GM12864 (cell line): ENCODE measurements at places on chromosomes 5 and 9.

DNA sequence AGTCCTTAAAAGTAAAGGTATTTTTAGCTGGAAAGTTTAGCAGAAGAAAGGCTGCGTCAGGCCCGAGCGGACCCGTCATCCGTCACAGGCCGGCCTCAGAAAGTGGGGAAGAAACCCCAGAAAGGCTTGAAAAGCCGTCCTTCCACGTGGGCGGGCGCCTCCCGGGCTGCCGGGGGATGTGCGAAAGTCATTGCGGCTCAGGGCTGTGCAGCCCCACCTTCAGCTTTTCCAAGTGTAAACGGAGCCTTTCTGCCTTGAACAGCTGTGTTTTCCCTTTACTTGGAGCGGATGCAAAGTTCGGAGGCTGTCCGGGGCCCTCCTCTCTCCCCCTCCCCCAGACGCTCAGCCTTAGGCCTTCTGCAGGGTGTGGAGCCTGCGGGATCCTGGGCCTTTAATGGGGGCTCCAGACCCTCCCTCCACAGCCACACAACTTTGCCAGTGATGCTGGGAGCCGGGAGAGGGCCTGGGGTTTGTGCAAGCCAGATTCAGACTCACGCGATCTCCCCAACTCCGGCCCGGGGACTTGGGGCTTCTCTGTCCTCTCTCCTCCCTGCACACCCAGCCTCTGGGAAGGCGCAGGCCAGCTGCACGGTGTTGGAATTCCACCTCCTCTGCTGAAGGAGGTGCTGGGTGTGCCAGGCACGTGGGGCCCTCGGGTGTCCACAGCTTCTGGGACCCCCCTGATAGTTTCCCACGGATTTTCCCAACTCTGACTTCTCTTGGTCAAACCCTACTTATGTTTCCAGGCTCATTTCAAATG lies 95.5 kb upstream of the RAPGEF1 start:
- DNase-seq: no peak

- DNase-seq: no peak
Observed at GRCh38 chr9:121610638-121610953, 40.8 kb upstream of the DAB2IP start.

DNA sequence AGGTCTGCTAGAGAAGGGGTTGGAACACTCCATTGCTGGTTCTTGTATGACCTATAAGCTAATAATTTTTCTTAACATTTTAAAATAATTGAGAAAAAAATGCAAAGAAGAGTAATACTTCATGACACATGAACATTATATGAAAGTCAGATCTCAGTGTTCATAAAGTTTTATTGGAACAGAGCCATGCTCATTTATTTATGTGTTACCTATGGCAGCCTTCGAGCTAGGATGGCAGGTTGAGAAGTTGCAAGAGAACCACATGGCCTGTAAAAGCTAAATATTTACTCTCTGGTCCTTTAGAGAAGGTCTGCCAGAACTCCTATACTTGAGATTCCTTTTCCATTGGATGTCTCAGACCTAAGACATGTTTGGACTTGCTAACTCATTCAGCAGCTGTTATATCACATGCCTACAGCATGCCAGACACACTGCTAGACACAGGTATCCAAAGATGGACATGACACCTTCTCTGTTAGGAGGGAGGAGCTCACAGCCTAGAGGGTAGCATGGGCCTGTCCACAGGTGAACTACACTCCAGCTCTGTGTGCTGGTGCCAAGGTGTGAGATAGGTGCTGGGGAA lies 304.3 kb downstream of the ARHGAP26 start:
- DNase-seq: no peak

DNA sequence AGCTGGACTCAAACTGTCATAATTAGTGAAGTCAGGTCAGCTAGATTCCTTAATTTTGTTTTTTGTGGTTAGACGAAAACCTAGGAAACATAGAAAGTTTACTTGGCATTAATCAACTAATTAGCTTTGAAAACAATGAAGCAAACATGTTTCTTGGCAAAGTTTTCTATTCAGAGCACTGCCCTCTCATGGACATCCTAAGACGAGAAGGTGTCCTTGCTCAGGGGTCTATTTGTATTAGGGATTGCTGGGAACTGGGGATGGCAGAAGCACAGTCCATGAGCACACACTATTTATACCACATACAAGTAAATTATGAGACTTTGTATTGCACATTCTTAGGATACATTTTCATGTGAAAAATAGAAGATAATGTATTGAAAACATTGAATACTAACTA lies 49.7 kb downstream of the POC5 start:
- no peak for DNase-seq

GRCh38 chr5:140596321-140596741 lies 31.7 kb downstream of the SLC35A4 start:
- no peak for DNase-seq

- DNase-seq: no peak
Observed at GRCh38 chr9:115808695-115809094, 344.9 kb upstream of the PAPPA start.

DNA sequence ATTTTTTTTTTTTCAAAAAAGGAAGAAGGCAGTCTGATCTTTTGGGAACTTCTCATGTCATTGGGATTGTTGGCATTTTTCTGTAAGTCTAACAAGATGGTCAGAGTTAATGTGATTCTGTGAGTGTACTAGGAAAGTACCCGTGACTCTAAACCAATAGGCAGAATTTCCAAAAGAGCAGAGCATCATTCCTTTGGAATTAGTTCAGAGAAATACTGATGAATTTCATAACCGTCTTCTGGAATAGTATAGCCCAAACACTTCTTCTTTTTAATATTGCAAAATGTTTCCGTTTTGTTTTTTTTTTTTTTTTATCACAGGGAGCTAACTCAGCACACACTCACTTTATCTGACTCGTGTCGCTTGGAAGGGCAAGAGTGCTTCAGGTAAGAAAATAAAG lies 407.4 kb downstream of the DTWD2 start:
- DNase-seq: no peak

GRCh38 chr9:35114113-35114839 lies 1.4 kb downstream of the ATOSB start:
- DNase-seq: peak; percentile 54

GRCh38 chr9:89839449-89839848 lies 234.6 kb downstream of the GADD45G start:
- DNase-seq: no peak
